Central memory CD8-positive, alpha-beta T cell (primary cell): ENCODE measurements at places on chromosomes 16 and 17.

DNA sequence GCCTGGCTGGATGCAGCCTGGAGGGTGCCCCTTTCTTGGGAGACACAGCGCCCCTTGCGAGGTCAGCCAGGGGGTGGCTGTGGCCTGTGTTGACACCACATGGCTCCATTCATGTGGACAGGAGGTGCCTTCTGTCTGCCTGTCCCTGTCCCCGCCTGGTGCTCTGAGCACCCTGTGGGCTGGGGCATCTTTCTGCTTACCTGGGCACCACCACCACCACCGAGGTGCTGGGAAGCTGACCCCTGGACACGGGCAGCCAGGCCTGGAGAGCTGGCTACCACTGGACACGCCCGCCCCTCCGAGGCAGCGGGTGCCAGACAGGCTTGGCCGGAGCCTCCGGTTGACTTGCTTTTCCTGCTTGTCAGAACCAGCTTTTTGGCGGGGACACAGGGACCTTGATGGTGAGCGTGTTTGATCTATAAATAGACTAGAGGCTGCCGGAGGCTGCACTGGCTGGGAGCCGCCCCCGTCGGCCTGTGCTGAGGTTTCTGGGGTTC lies 121.3 kb upstream of the GSE1 start:
- no peak for DNase-seq

DNA sequence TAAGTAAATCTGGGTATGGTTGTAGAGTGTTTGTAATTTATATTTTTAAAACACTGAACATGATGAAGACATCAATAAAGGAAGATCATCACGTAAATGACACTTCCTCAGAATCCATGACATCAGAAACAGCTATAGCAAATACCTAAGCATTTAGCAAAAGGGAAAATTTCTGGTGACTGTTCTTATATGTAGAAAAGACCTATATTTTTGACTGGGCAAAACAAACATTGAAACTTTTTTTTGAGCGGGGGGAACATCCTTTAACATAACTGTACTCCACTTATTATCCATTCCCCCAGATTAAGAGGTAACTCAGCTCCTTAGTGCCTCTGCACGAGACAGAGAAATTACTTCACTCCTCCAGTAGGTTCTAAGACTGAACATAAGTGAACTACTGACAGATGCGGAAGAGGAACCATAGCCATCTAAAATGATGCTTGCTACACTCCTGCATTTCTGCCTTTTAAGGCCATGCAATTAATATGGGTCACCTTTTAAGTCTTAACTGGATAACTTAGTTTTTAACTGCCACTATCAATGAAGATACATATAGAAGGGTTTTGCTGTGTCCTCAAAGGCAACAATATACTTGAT lies 9.4 kb downstream of the CRYBA1 start:
- no peak for DNase-seq

DNA sequence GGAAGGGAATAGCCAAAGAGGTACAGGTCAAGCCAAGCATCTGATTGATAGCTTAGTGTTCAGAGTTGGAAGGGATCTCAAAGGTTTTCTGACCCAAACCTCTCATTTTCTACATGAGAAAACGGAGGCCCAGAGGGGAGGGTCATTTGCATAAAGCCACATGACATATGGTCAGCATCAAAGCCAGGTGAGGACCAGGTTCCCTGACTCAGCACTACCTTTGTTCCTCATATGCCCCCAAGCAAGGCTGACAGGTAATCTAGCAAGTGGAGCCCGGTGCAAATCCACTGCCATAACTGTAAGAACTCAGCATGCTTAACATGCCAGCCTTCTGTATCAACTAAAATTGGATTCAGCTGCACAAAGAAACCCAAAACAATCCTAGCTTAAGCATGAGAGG lies 28.2 kb upstream of the CCL1 start:
- DNase-seq = no peak

DNA sequence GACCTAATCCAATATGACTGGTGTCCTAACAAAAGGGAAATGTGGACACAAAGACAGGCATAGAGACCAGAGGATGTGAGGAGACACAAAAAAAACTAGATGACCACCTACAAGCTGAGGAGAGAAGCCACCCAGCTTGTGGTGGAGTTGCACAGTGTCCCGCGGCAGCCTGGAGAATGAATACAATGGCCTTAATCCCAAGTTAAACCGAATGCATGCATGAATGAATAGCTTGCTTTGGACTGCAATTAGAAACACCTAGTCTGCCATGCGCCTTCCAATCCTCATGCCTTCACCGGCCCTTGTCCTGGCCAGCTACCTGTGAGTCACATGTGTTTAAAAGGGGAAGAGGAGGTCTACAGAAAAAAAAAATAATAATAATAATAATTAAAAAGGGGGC lies 72.0 kb downstream of the CNGB1 start:
- DNase-seq = no peak

DNA sequence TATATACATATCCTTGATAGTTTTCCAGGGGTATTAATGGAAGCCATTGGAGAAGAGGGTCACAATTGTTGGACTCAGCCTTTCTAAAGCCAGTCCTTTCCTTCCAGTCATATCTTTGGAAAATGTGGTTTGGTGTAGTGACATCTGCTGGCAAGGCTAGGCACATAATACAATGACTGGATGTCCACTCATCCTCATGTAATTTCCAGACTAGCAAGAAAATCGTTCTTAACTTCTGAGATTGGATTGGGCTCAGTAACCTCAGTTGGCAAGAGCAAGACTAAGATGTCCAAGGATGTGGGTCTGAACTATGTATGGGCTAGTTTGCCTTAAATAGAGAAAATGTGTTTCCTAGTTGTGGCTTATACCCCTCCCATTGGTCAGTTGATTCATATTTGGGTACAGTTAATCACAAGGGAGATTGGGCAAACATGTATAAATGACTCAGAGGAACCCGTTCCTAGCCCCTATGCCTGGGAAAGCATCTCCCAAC lies 8.7 kb upstream of the KAT7 start:
- no peak for DNase-seq

DNA sequence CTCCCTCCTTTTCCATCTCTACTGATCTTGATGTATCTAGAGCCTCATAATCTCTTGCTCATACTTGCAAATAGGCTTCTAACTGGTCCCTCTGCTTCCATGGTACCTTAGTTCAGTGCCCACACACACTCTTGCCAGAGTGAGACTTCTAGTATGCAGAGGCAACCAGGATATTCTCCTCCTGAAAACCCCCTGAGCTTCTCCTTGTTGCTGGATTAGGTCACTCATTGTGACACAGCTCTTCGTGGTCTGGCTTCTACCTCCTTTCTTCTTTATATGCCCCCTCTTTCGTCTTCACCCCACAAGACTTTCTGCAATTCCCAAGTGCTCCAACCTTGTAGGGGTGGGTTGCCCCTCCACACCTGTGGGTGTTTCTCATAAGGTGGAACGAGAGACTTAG lies 2.5 kb upstream of the FAM20A start:
- no peak for DNase-seq

DNA sequence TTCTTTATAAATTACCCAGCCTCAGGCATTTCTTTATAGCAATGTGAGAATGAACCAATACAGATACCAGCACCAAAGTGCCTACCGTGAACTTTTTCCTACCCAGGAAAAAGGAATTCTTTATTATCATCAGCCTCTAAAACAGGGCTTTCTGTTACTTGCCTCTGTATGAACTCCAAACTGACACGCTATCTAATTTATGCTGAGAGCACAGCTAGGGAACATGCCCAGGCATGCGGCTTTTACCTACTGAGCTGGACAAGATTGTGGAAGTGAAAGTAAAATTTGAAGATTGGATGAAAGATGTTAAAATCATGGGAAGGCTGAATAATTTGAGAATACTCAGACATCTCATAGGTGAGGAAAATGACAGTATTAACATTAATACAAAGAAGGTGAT lies 24.4 kb upstream of the ADCY9 start:
- no peak for DNase-seq

- DNase-seq = no peak
Observed at GRCh38 chr17:7629939-7630571, at the start of gene SHBG. TSS of gene SHBG (plus strand) at chr17:7630135. CDS start at chr17:7630173, 38 bp downstream.

GRCh38 chr16:65534121-65534528 lies 412.3 kb upstream of the CDH11 start:
- DNase-seq = no peak

GRCh38 chr17:733743-734142 lies 1.3 kb downstream of the TLCD3A start:
- DNase-seq = no peak

DNA sequence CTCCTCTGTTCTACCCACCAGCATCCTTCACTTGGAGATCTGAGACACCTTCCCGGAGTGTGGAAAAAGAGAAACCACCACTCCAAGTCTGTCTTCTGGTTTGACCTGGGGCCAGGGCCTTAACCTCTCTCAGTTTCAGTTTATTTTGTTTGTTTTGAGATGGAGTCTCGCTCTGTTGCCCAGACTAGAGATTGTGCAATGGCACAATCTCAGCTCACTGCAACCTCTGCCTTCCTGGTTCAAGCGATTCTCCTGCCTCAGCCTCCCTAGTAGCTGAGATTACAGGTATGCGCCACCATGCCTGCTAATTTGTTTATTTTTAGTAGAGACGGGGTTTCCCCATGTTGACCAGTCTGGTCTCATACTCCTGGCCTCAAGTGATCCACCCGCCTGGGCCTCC lies 271.1 kb upstream of the TNRC6C start:
- DNase-seq = no peak

DNA sequence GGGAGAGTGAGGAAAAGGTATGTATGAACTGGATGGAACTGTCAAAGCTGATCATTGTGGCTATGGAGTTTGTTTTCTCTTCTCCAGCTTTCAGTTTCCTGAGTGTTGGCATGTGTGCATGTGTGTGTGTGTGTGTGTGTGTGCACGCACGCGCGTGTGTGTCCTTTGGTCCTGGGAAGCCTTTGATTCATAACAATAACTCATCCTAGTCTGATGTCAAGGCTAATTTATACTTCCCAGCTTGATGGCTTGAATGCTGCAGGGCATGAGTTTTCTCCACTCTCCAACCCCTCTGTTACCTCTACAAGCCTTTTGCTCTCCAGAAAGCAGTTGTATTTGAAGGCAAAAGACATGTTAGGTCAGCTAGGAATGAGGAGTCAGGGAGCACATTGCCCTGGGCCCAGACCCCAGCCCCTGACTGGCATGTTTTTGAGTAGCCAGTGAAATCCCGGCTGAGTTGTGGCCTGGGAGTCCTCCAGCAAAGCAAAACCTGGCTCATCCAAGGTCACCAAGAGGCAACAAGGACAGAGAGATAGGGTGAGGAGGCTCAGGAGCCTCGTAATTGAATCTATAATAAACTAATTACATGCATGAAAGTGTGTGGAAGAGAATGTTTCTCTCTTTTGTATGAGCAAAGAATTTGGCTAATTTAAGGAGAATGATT lies 8.9 kb upstream of the CDC42EP4 start:
- DNase-seq = no peak

GRCh38 chr17:39209317-39210092 lies 9.4 kb downstream of the RPL19 start:
- peak; percentile 51 for DNase-seq

DNA sequence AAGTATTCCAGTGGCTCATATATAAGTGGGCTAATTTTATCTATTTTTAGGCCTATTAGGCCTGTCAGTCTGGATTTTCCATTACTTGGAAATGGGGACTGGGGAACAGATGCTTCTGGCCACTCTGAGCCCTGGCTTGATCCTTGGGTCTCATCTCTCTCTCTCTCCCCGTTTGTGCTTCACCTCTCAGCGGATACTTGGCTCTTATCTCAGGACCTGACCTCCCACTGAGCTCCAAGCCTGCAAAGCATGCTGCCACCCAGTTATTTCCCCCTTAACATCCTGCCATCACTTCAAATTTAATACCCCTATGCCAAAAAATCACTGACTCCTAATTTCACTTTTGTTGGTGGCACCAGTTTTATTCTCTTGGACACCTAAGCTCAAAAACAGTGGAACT lies 4.2 kb downstream of the ZNF843 start:
- DNase-seq = no peak

- DNase-seq = no peak
Observed at GRCh38 chr17:78974635-78975591, 4.8 kb downstream of the LGALS3BP start.

- peak; percentile 50 for DNase-seq
Observed at GRCh38 chr16:50548125-50548908, at the start of gene NKD1. TSS of gene NKD1 (plus strand) at chr16:50548396. CDS start at chr16:50548554, 158 bp downstream.

GRCh38 chr17:4548061-4548461 lies 7.1 kb downstream of the MYBBP1A start:
- no peak for DNase-seq

DNA sequence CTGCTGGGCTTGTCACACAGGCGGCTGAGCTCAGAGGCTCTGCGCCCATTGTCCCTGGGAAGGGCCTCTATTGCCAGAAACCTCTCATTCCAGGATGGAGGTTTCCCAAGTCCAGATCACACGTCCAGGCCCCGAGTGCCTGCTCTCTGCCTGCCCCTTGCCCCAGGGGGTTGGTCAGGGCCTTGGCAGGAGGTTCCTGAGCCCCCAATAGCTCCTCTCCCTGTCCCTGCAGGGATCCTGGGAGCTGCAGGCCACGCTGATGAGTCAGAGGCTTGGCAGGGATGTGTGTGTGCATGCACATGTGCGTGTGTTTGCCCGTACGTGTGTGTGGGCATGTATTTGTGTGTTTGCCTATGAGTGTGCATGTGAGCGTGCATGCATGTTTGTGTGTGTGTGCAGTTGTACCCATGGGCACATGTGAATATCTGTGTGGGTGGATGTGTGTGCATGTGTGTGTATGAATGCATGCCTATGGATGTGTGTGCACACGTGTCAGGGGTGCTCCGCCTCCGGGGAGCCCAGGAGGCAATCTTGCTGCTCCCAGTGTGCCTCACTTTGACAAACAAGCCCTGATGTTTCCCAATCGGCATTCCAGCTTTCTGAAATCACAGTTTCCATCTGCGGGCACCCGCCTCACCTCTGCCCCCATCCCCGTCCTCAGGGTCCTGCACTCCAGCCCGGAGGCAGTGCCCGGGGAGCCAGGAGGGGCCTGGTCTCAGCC lies 98.4 kb upstream of the GSE1 start:
- DNase-seq = no peak

GRCh38 chr16:4090351-4090851 lies 25.8 kb downstream of the ADCY9 start:
- DNase-seq = no peak

DNA sequence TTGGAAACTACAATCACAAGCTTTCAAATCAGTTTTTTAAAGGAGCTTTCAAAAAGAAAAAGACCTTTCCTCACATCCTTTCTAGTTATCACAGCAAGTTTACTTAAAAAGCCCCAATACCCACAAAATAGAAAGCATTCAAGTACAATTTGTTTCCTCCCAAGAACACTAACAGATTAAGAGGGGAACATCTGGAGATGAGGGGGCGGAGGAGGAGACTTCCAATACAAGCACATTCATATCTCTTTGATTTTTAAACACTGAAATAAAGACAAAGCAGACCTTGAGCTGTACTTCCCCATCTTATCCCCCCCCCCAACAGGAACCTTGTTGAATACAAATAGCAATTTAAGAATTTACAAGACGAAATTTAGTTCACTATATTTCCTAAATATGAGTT lies 2.0 kb downstream of the YWHAE start:
- no peak for DNase-seq

- no peak for DNase-seq
Observed at GRCh38 chr16:87434146-87434667, 42.1 kb downstream of the MAP1LC3B start.
